ENCODE measurements at places on chromosomes 12 and 14.

- no peak for DNase-seq
Observed at GRCh38 chr12:99413751-99414150, 233.8 kb upstream of the GARIN6 start.

DNA sequence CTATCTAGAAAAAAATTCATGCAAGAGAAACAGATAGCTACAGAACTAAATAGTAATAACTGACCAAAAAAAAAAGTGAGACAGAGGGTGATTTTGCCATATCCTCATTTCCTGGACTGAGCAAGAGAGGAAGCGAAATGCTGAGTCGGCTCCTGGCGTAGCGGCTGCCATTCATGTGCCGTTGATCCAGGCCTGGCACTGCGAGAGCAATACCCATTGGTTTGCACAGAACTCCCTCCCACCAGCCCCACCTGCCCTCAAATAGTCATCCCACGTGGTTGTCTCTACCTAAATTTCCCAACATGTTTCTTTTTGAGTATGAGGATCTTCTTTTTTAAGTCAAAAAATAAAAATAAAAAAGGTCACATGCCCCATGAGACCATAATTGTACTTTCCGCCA is 9.4 kb upstream of the WNT5B start:
- no peak for DNase-seq

DNA sequence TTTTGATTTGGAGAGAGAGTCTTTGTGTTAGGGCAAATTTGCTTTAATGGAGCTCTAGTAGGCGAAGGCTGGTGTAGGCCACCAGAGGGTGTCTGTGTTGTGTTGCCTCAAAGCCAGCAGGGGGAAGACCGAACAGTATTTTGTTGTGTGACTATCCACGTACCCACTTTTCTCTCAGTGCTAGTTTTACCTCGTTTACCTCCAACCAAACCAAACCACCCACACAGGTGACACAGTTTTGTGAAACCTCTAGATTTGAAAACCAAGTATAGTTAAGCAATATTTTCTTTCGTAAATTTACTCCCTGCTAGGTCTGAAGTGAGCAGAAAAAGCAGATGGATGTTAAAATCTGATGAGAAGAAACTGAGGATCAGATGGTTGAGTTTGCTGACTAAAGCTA is 36.3 kb upstream of the NPFF start:
- peak; percentile 74 for DNase-seq

DNA sequence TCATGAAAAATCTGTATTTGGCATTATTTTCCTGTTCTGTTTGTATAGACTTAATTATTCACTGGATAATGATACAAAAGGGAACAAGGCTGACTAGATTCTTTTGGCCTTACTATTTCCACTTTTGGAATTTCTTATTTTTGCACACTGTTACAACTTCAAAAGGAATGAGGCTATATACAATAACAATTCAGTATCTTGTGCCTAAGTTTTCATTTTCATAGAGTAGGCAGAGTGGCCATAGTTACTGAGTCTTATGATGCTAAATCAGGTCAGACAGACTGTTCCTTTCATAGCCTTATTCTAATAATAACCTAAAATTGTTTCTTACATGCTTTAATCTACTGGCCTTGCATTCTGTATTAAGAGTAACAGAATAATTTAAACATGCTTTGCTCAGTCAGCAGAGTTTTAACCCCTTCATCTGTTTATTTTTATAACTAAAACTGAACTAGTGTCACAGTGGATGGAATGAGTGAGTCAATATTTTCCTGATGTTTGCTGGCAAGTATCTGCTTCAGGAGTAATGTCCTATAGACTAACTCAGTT is 10.5 kb downstream of the TTC8 start:
- no peak for DNase-seq

DNA sequence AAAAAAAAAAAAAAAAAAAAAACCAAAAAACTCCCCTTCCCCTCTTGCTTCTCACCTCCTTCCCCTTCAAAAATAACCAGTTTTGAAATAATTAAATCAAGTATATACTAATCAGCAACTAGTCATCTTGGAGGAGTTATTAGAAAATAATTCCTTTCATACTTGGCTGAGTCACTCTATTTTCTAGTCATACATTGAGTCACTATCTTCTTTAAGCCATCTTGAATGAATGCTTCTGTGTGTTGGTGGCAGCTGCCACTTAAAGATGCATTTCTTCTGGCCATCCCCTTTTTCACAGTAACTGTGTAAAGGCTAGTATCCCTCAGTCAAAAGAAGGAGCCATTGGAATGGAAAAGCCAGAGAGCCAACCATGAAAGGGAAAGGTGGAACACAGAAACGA is 84.2 kb upstream of the TMEM263 start:
- peak; percentile 10 for DNase-seq

DNA sequence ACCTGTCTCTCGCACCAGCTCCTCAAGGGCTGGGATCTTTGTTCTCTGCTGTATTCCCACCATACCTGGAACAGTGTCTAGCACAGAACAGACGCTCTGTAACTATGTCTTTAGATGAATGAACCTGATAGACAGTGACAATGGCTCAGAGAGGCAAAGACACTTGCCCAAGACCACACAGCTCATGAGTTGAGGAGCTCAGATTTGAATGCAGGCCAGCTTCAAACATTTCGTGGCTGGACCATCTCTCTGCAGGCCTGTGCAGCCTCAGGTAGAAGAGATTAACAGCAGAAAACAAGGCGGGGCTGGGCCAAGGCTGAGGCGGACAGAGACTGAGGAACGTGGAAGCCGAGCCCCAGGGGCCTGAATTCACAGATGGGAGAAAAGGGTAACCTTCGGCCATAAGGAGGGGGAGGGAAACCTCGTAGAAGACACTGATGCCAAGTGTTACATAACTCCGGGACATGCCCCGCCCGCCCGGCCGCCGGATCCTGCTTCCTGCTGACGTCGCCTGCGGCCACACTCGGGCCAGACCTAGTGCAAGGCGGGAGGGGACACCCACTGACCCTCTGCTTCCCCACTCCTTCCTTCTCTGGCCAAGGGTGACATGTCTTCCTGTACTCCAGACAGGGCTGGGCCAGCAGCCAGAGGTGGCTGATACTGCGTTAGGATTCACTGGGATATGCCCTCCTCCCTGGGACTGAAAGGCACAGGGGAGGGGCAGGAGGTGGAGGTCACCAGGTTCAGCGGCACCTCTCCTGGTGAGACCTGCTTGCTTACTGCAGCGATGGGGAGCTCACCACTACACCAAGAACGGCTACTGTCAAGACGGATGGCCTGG is 86.8 kb downstream of the RFLNA start:
- peak; percentile 71 for DNase-seq

DNA sequence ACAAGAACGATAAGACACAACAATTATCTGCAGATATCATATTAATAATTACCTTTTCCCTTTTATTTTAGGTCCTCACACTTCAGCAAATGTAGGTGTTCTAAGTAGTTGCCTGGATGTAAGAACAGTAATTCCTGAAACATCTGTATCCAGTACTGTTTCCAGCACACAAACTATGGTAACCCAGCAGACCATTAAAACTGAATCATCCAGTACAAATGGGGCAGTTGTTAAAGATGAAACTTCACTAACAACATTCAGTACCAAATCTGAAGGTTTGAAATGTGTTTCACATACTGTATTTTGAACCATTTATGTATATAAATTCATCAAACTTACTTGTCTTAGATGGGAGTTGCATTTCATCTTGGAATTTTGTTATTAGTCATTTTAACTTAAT is 31.0 kb downstream of the HCFC2 start:
- DNase-seq, result no peak

DNA sequence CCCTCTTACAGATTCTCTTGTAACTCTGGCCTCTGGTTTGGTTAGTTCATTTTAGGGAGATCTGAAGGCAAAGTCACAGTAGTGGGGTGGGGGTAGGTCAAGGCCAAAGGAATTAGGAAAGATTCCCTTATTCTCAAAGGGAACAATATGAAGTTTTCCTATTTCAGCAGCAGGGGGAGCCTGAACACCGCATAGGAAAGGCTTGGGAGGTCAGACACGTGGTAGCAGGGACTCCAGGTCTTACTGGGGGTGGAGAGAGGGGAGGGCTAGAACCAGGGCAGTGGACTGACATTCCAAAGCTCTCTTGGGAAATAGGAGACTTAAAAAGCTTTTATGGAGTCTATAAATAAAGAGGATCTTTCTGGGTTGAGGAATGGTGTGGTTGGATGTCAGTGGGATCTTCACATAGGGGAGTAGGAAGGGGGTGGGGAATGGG is 1.3 kb downstream of the ZC3H10 start:
- peak; percentile 95 for DNase-seq
